ENCODE measurements at places on chromosomes 13 and 19. TPM values are rescaled to one million over a fixed set of nuclear protein-coding genes. Genes with fewer than 3 reads are reported as not detected.

Gene FIZ1
- total RNA-seq, result 6.9 TPM

Gene GIPC3
- 0.21 TPM for total RNA-seq

Gene C1QTNF9
- total RNA-seq, result not detected

Gene ATP7B
- total RNA-seq, result 8.4 TPM

Gene EBI3
- total RNA-seq, result 11.4 TPM

Gene TMEM145
- total RNA-seq, result not detected

Gene STK11
- total RNA-seq, result 73.9 TPM

Gene CCNA1
- total RNA-seq, result 2.2 TPM

Gene MBD3
- total RNA-seq, result 84.1 TPM

Gene LRRC63
- not detected for total RNA-seq

Gene IGSF23
- total RNA-seq, result not detected

- DNase-seq, result no peak
Observed at GRCh38 chr13:23941211-23941610, 43.9 kb upstream of the C1QTNF9B start.

GRCh38 chr19:51586799-51587198, 15.7 kb downstream of the ZNF175 start:
- DNase-seq, result no peak

DNA sequence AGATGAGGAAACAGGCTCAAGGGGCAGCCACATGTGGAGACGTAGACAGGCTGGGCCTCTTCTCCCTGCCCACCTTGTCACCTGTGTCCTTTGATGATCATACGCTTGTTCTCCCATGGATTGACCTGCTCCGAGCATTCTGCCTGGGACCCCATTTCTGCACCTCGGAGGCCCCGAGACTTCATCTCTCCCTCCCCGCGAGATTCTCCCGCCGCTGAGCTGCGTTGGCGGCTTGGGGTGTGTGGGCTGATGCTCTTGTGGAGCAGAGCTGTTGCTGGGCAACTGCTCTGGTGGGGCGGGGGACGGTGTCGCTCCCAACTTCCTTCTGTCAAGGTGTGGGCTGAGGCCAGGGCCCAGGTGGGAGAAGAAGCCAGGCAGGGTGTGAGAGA, 22.1 kb downstream of the MAST3 start:
- DNase-seq, result no peak

DNA sequence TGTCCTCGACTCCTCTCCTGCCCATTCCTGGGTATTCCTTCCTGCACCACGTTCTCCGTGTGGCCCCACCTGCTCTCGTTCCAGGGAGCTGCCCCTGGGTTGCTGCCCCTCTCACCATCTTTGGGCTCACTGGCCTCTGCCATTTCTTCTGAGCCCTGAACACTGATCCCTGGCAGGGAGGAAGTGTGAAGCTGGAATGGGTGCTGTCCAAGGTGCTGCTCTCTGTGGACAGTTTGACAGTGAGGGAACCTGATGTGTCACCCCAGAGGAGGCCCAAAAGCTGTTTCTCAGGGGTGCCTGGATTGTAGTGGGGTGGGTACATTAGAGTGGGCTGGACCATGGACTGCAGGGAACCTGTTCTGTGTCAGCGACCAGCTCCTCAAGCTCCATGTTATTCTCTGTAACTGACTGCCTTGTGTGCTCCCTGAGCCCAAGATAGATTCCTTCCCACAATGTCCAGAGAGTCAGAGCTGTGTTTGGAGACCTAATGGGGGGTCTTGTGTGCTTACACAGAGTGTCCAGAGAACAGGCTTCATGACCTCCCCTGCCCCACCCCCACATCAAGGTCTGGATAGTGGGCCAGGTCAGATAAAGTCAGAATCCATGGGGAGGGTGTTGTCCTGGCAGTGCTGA, 7.2 kb upstream of the CEACAM8 start:
- DNase-seq, result no peak

GRCh38 chr13:78680115-78680561, 21.2 kb upstream of the OBI1 start:
- DNase-seq, result no peak

DNA sequence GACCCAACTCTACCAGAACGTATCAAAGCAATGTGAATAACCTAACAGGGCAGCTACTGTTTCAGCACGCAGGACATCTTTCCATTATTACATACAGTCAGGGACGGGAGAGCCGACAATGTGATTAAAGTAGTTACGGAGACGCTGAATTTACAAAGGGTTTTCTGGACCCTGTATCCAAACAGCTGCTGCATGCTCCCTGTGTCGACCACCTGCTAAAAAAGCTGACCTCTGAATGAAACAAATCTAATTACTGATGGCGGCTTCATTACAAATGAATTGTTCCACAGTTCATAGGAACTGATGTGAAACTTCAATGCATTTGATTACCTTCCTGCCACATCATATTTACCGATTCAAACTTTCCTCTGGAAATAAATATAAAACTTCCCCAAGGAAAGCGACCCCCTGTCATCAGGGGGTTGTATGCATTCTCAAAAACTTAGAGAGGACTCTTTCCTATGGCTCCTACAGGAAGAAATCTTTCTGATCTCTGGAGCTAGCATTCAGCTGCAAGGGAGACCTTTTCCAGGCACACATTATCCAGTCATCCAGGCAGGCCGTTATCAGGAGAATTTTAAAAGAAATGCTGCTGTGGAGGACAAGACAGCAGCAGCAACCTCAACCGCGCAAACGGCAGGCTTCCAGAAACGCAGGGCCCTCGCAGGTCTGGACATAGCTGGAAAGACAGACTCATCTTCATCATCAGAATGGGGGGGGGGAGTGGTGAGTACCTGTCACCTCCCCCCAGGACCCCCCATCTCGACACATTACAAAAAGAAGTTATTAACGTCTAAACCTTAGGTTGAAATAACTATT, 3.1 kb downstream of the EFNB2 start:
- no peak for DNase-seq

GRCh38 chr13:61777271-61777670, 361.6 kb upstream of the PCDH20 start:
- DNase-seq, result no peak

GRCh38 chr13:48210178-48210577, 22.8 kb upstream of the ITM2B start:
- no peak for DNase-seq

- DNase-seq, result no peak
Observed at GRCh38 chr19:36041831-36042230, 9.2 kb upstream of the CLIP3 start.

- no peak for DNase-seq
Observed at GRCh38 chr13:39209731-39210531, 171.7 kb downstream of the NHLRC3 start.

DNA sequence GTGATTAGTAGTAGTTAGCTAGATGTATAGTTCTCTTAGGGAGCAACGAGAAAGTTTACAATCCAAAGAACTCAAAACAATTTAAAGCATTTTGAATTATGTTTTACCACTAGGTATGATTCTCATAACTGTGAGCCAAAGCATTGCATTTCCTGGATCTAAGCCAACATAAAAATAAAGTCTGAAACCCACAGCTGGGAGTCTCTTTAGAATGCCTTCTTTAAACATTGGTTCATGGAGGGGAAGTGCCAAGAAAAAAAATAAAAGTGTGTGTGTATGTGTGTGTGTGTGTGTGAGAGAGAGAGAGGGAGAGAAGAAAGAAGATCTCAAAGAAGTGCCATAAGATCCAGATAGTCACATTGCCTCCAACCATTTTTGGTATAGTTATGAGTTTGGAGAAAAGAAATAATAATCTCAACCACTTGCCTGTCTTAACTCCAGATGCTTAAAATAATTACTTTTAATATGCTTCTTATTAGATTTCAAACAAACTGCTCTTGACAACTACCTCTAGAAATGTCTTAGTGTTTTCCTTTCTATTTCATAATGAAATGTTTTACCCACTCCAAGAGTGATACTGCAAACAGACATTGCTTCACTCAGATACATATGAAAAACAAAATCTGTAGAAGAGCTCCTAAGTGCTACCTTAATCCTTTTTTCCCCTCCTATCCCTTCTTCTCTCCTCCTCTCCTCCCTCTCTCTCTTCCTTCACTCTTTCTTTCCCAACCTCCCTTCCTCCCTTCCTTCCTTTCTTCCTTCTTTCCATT, 554.1 kb downstream of the KCTD12 start:
- DNase-seq, result no peak

DNA sequence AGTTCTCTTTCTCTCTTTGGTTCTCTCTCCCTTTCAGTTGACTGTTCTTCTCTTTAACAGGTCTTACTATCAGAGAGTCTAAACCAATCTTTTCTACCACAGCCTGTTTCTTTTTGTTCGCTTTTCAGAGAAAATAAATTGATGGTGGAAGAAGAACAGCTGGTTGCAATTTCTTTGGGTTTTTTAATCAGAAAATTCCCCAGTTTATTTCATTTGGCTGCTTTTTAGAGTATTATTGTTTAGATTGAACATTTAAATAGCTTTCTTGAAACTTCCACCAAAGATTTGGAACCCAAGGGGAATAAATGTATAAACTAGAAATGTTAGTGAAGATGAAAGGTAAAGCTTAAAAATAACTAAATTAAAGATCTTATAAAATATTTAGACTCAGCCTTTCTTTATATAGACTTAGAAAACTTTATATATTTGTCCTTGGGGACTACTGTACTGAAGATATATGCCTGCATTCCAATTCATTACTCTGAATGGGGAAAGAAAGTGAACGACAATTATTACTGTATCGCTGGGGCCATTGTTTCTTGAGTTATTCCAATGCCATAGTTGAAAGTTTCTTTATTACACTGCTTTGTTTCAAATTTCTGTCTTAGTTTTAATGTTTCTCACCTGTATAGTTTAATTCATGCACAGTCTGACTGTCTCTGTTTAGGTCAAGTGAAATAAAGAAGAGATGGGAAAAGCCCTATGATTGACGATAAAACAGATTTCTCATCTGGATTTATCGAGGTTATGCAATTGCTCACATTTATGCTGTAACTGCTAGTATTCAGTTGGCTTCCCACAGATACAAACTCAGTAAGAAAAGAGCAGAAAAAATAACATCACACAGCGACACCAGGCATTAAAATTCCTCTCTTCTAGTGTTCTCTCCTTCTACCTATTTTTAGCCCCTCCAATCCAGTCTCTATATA, 169.4 kb upstream of the CSNK1A1L start:
- DNase-seq, result no peak

GRCh38 chr19:49136771-49137171, 17.4 kb downstream of the PPFIA3 start:
- DNase-seq, result no peak

GRCh38 chr13:19123502-19123901, 58.1 kb downstream of the TUBA3C start:
- DNase-seq, result no peak

GRCh38 chr13:77316430-77316829, 10.5 kb downstream of the MYCBP2 start:
- DNase-seq, result no peak
